ENCODE measurements at places on chromosomes 5 and 9.

DNA sequence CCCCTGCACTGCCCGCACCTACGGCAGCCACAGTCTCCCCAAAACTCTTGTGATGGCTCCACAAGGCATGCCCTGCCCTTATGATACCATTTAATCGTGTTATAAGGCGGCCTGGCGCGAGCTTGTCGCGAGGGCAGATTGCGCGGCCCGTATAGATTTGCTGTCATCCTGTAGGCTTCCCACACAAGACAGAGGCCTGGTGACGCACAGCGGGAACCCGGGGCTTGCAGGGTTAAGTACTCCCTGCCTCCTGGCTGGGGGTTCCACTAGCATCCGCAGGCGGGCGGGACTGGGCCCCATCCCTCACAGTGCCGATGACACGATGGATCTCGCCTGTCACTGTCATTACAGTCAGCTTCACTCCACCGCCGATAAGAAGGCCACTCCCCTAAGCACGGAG lies 364.9 kb upstream of the IRX2 start:
- no peak for DNase-seq

DNA sequence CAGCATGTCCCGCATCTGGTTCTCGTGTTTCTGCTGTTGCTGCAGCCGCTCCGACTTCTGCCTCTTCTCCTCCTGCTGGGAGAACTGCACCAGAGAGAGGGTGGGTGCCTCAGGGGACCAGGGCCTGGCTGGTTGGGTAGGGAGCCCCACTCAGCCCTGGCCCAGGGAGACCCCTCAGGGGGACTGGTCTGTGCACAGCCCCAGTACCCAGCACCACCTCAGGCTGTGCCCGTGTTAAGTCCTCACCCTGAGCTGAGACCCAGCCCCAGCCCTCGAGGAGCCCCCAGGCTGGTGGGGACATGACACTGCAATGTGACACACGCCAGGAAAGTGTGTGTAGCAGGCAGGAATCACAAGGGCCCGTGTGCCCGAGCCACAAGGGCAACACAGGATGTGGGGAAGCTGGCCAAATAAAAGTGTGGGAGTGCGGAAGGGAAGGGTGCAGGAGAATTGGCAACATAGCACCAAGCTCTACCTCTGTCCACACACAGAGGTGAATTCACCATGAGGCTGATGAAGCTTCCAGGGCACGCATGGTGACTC lies 48.2 kb upstream of the FBXW11 start:
- no peak for DNase-seq

DNA sequence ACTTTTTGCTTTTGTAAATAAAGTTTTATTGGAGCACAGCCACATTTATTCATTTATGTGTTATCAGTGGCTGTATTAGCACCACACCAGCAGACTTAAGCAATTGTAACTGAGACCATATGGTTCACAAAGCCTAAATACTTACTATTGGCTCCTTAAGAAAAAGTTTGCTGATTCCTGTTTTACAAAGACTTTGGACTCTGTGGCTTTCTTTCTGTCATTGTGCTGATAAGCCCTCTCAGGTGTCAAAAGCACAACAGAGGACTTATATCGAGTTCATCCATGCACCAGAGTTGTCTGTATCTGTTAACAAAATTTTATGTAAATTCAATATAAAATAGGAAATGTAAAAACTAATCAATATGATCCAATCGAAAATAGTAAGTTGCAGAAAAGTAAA lies 55.6 kb upstream of the PCSK5 start:
- no peak for DNase-seq

DNA sequence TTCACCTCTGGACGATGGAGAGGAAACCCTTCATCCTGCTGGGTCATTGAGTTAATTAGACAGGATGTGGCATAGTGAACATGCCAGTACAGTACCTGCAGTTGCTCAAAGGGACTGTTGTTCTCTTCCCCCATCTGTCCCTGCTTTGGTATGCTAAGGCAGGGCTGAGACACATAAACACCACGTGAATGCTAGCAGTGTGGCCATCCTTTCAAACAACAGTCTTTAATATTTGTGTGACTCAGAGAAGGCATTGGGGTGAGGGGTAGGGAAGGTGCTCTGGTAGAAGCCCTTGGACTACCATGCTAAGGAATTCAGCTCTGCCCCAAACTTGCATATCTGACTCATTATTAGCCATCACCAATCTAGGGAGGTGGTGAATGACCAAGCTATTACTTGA lies 180.2 kb upstream of the ZNF618 start:
- DNase-seq: no peak

DNA sequence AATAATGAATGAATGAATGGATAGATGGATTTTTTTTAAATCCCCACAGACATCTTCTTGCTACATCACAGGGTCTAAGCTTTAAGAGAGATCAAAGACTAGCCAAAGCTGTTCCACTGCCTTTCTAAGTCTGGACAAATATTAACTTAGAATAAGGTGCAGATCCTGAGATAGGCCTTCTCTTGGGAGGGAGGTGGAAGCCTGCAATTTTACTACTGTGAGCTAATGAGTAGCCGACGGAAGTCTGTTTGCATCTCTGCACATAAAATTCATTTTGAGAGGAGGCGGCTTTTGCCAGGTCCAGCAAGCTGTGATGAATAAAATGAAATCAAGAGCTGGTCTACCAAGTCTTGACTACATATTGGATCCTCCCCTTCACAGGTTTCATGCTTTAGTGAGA lies 484.9 kb downstream of the TMEM38B start:
- no peak for DNase-seq

DNA sequence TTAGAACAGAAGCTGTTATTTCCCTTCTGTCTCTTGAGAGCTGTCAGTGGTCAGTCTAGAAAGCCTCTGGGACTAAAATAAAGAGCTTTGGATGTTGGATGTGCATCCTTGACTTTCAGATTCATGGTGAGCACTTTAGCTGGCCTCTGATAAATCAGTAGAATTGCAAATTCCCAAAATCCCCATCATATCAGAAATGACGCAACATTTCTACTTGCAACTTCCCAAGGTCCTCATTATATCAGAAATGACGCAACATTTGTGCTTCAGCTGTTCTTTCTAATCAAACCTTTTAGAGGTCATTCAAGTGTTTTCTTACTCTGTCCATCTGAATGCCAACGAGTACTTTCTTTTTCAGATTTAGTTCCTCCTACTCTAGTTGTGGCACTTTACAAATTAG lies 167.3 kb upstream of the MOCS2 start:
- no peak for DNase-seq

GRCh38 chr5:144028058-144028457 lies 142.4 kb downstream of the YIPF5 start:
- peak; percentile 89 for DNase-seq

DNA sequence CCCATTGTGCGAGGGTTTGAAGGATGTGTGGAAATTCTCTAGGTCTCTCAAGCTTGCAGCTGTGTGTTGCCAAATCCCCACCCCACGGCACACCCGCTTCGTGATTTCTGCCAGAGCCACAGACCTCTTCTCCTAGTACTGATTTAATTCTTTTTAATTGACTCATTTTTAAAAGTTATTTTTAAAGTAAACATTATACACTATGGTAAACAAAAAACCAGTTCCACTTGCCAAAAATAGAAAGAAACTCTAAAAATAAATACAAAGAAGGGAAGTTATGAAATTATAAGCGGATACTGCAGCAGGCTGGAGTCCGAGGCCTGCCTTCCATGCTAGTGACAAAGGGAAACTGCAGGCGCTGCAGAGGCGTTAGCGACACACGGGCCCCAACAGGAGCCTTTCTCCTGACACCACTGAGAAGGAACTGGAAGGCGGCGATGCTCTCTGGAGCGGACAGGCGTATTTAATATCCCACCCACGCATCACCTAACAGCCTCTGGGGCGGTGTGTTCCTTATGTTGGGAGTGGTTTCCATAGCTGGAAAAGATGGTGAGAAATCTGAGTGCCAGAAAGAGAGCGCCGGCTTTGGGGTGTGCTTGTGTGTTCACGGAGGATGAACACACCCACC lies 122.5 kb downstream of the COL23A1 start:
- DNase-seq: no peak

GRCh38 chr9:100465274-100465673 lies 7.7 kb upstream of the TMEFF1 start:
- DNase-seq: no peak

GRCh38 chr9:127874301-127875221 lies 2.9 kb downstream of the AK1 start:
- DNase-seq: no peak

GRCh38 chr9:114995681-114996221 lies 65.4 kb upstream of the TNFSF8 start:
- no peak for DNase-seq

DNA sequence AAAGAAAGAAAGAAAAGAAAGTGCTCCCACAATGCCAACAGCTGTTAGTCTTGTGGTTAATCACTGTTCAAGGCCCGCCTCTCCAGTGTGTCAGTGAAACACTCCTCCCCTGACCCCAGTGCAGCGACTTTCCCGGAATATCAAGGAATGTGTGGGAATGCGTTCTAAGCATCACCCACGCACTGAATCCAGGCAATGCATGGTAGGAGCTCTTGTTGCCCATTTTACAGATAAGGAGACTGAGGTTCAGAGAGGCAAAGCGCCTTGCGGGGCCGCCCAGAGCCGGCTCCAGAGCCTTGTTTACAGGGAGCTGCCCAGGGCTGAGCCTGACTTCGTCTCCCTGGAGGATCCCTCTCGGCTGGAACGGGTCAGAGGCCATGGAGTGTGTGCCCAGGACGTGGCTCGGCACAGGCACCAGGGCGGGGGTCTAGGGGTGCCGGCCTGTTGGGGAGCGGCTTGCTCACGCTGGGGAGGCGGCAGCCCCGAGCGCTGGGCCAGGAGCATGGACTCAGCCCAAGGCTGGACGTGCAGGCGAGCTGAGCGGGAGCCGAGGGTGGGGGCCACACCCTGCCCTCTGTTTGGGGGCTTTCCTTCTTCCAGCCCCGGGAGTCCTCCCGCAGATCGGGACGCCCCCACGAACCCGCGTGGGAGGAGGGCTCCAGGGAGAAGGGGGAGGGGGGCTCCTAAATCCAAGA lies 823 bp downstream of the ST6GALNAC6 start:
- DNase-seq: peak; percentile 62

DNA sequence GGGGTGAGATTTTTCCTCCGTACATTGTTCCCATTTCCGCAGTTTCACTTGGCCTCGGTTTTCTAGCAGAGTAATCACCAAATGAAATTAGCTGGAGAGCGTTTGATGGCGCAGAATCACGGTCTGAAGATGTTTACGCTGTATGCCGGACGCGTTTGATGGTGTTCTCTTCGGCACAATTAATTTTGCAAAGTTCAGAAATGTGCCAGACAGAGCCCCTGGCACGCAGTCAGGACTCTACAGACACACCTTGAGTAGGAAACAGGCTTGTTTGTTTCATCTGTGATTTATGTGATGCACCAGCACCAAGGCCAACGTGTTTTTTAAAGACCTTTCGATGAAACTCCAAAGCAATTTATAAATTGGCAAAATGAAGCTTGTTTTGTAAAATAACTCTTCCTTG lies 863 bp upstream of the LIFR start:
- DNase-seq: no peak

DNA sequence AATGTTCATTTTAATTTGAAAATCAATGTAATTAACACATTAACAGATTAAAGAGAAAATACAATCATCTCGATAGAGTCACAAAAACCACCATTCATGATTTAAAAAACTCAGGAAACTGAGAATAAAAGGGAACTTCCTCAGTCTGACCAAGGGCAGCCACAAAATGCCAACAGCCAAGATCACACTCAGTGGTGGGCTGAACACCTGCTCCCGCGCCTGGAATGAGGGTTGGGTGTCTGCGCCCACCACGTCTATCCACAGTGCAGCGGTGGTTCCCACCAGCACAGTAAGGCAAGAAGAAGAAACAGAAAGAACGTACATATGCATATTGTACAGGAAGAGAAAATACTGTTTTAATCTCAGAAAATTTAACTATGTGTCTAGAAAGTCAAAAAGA lies 11.7 kb upstream of the NSMF start:
- no peak for DNase-seq

- DNase-seq: no peak
Observed at GRCh38 chr5:125786021-125786420, 637.2 kb upstream of the GRAMD2B start.

- DNase-seq: no peak
Observed at GRCh38 chr5:150778088-150778516, 455 bp upstream of the SMIM3 start.

DNA sequence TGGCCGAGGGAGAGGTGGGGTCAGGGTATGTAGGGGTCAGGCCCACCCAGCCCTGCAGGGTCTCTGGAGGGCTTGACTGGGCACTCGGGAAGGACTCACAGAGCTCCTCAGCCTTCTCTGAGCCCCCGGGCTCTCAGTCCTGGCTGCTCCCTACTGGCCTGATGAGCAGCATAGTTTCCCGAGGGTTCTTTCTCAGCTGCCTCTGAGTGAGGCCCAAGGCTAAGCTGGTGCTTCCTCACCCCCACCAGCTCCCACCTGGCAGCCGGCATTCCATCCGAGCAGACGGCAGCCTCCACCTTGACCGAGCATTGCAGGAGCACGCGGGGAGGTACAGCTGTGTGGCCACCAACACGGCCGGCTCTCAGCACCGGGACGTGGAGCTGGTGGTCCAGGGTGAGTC lies 56.0 kb downstream of the HMCN2 start:
- DNase-seq: no peak

- DNase-seq: peak; percentile 46
Observed at GRCh38 chr5:137156180-137156579, 342.9 kb downstream of the SPOCK1 start.

GRCh38 chr9:81417299-81417675 lies 272.1 kb downstream of the TLE1 start:
- peak; percentile 9 for DNase-seq

- no peak for DNase-seq
Observed at GRCh38 chr9:93871286-93871685, 83.9 kb downstream of the BARX1 start.

- no peak for DNase-seq
Observed at GRCh38 chr5:10760921-10761184, 181 bp downstream of the DAP start.

DNA sequence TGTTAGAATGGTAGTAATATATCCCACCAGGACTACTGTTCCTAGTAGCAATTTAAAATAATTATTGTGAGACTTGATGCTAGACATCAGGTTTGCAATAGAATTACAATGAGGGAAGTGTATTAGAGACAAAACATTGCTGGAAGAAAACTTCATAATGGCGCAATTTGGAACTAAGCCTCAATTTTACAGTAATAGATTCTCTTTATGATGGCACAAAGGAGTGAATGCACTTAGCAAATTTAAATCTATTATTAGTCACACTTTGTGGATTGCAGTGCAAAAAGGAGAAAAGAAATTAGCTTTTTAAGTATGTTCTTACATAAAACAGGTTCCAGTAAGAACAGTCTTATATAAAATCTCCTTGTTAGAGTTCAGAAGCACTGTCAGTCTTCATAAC lies 358.3 kb downstream of the KIAA0825 start:
- DNase-seq: no peak

- peak; percentile 78 for DNase-seq
Observed at GRCh38 chr5:174951151-174951780, 226.9 kb downstream of the MSX2 start.

All from NCI-H69 (cell line).